Breast epithelium (tissue), 4 donors: ENCODE measurements at places on chromosomes 2 and 18. TPM values are rescaled to one million over a fixed set of nuclear protein-coding genes. Genes with fewer than 3 reads are reported as not detected.
A peak's percentile ranks its signal among the peaks of the same experiment; 100 is the strongest.

The IRS1 gene
- 48.3 TPM for total RNA-seq

The CMPK2 gene
- total RNA-seq = 3.3 TPM

DNA sequence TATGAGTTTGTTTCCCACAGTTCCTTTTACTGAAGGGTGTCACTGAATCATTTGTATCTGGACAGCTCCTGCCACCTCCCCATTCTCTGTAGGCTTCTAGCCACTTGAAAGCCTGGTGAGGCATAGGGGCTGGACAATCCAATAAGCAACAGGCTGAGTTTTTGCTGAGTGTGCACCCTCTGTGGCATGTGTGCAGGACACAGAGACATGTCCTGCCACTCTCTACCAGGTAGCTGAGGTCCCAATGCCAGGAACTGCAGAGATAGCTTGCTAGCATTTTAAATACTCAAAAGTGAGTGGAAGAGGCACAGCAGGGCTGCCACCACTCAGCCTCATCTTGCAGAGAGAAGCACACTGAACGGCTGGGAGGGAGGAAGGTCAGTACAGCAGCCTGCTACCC is 77.2 kb upstream of the TFCP2L1 start:
- no peak for DNase-seq
- H3K36me3 ChIP-seq = no peaks in the 10 kb centered on the region
- H3K27me3 ChIP-seq = no peaks in the 10 kb centered on the region
- H3K4me3 ChIP-seq = no peak overlapping the region
- no peaks in the 10 kb centered on the region for H3K4me1 ChIP-seq

The EPB41L3 gene
- 178 TPM for total RNA-seq

DNA sequence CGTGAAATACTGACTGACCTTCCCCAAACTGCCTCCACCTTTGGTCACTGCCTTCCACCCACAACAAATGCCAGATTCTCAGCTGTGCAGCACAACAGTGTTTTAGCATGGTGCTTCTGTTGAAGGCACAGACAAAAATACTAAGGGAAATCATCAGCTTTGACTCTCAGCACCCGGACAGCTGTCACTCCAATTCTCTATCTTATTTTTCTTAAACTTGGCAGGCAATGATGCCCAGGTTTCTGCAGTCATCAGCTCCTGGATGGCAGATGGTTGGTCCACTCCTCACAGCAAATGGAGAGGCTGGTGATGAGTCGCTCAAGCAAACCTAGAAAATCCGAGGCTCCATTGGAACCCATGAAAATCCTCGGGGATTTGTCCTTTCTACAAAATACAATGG is 2.9 kb upstream of the FAM124B start:
- no peaks in the 10 kb centered on the region for H3K4me1 ChIP-seq
- H3K27ac ChIP-seq = no peak overlapping the region

The PLEKHM3 gene
- 35.0 TPM for total RNA-seq

The SERPINB12 gene
- total RNA-seq = not detected

GRCh38 chr2:231479455-231479854 is 15.2 kb upstream of the NCL start:
- H3K27me3 ChIP-seq = no peaks in the 10 kb centered on the region
- no peak for DNase-seq
- H3K4me3 ChIP-seq = no peak overlapping the region
- H3K36me3 ChIP-seq = no peaks in the 10 kb centered on the region
- no peaks in the 10 kb centered on the region for H3K4me1 ChIP-seq

DNA sequence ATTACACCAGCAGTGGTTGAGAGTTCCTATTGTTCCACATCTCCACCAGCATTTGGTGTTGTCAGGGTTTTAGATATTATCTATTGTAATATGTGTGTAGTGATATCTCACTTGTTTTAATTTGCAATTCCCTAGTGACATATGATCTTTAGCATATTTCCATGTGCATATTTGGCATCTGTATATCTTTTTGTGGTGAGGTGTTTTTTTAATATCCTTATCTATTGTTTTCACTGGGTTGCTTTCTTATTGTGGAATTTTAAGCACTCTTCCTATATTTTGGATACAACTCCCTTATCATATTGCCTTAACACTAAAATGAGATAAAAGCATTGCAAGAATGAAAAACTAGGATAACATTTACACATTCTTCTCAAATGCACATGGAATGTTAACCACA is 453.9 kb upstream of the FSIP2 start:
- H3K27ac ChIP-seq = no peak overlapping the region
- no peak for DNase-seq
- no peaks in the 10 kb centered on the region for H3K27me3 ChIP-seq
- H3K36me3 ChIP-seq = no peaks in the 10 kb centered on the region
- no peak overlapping the region for H3K4me3 ChIP-seq

DNA sequence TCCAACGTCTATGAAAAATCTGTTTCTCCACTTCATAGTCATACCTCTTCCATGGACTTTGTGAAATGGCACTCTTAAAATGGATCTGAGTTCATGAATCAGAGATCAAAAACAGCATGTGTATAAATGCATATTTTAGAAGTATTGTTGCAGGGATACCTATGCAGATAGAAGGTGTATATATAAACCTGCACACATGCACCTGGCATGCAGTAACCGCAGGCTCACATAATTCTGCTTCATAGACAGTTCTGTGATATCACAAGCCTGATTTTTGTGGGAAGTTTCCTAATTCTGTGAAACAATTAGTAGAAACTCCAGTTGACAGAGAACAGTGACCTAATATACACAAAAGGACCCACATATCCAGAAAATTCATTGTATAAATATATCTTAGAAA is 421.7 kb downstream of the TGIF1 start:
- H3K27ac ChIP-seq = no peak overlapping the region
- no peaks in the 10 kb centered on the region for H3K36me3 ChIP-seq
- H3K4me1 ChIP-seq = no peaks in the 10 kb centered on the region
- no peak overlapping the region for H3K4me3 ChIP-seq
- DNase-seq = no peak

- DNase-seq = no peak
- H3K4me3 ChIP-seq = no peak overlapping the region
- no peaks in the 10 kb centered on the region for H3K4me1 ChIP-seq
- no peaks in the 10 kb centered on the region for H3K36me3 ChIP-seq
- H3K27ac ChIP-seq = no peak overlapping the region
These were observed 30.0 kb downstream of the EEF1B2 start for GRCh38 chr2:206189691-206190090.

DNA sequence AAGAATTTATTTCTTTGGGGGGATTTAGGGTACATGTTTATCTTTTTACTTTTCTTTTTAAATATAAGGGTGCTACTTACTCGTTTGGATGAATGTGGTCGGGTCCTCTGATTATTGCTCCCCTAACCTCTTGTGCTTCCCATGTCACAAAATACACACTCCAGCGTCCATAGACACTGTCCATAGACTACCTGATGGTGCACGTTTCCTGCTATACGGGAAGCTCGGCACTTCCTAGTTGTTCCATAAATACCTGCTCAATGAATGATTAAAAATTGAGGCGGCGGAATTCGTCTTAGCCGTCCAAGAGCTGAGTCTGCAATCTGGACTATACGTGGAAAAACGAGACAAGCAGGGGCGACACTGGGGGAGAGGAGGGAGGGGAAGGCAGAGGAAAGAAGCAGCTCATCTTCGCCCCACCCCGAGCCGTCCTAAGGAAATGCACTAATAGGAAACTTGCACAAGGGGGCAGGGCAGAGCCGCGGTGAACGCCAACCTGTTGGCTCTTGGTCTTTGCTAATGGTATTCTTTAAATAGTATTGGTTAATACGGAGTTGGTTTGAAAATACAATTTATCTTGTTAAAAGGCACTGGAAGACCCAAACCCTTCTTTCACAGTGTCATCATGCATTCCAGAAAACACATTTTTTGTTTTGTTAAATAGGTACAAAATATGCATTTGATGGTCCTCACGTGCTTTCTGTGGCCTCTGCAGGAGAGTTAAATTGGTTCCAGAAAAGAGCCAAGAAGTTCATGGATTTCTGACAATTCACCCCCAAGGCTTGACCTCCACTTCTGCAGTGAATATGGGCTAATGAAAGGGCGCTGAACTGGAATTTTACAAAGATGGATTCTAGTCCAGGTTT is 73.0 kb upstream of the KCTD1 start:
- no peak for DNase-seq
- no peaks in the 10 kb centered on the region for H3K36me3 ChIP-seq
- H3K27ac ChIP-seq = no peak overlapping the region
- H3K27me3 ChIP-seq = no peaks in the 10 kb centered on the region

GRCh38 chr2:143258126-143258892 is 129.1 kb downstream of the ARHGAP15 start:
- DNase-seq = no peak
- no peaks in the 10 kb centered on the region for H3K4me1 ChIP-seq
- no peaks in the 10 kb centered on the region for H3K27me3 ChIP-seq
- no peak overlapping the region for H3K27ac ChIP-seq

GRCh38 chr2:212646698-212647366 is 108.2 kb upstream of the ERBB4 start:
- no peak overlapping the region for H3K27ac ChIP-seq
- H3K36me3 ChIP-seq = no peaks in the 10 kb centered on the region
- DNase-seq = no peak
- H3K4me1 ChIP-seq = no peaks in the 10 kb centered on the region
- no peaks in the 10 kb centered on the region for H3K27me3 ChIP-seq

DNA sequence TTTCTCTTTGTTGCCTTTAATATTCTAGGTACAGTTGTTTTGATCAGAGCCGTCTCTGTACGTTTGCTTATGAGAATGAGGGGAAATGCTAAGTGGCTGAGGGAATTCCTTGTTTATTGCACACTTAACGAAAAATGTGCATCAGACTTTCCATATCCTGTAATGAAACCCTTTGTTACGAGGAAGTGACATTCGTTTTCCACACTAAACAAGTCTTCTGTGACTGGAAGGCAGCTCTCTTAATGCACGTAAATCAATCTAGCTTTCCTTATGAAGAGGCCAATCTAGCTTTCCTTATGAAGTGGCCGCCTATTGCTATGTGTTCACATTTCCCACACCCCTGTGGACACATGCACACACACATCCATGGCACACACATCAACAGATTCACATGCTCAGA is 186.2 kb downstream of the SNTG2 start:
- no peak overlapping the region for H3K27ac ChIP-seq
- H3K36me3 ChIP-seq = no peaks in the 10 kb centered on the region
- H3K4me1 ChIP-seq = no peaks in the 10 kb centered on the region
- H3K27me3 ChIP-seq = peaks cover 4% of the 10 kb centered on the region

GRCh38 chr2:66032226-66032775 is 402.6 kb upstream of the MEIS1 start:
- H3K4me3 ChIP-seq = no peak overlapping the region
- DNase-seq = no peak

DNA sequence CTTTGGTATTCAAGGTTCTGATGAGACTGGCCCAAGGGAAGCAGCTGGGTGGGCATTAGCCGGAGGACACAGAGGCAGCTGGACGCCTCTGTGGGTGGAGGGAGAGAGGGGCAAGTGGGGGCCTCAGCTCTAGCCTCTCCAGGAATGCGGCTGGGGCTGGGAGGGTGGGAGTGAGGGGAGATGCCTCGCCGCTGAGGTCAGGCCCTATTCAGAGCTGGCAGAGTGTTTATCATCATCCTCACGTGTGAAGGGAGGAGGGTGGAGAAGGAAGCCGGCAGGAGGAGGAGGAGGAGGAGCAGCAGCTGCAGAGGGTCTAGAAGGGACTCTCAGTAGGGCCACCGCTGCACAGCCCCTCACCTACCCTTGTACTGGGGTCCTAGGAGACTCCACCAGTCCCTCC is 43.1 kb downstream of the TNS1 start:
- no peaks in the 10 kb centered on the region for H3K36me3 ChIP-seq
- H3K27me3 ChIP-seq = no peaks in the 10 kb centered on the region
- H3K4me1 ChIP-seq = no peaks in the 10 kb centered on the region
- DNase-seq = peak; percentile 15
- H3K27ac ChIP-seq = peak overlapping the region; percentile 17

GRCh38 chr2:188473306-188473705 is 181.6 kb downstream of the GULP1 start:
- H3K36me3 ChIP-seq = no peaks in the 10 kb centered on the region
- no peaks in the 10 kb centered on the region for H3K4me1 ChIP-seq
- DNase-seq = no peak
- H3K4me3 ChIP-seq = no peak overlapping the region

The SLC30A3 gene
- total RNA-seq = 0.33 TPM

- no peaks in the 10 kb centered on the region for H3K36me3 ChIP-seq
- H3K27ac ChIP-seq = no peak overlapping the region
- H3K4me3 ChIP-seq = no peak overlapping the region
- no peaks in the 10 kb centered on the region for H3K27me3 ChIP-seq
- no peaks in the 10 kb centered on the region for H3K4me1 ChIP-seq
- no peak for DNase-seq
These were observed 100.8 kb upstream of the KCTD1 start for GRCh38 chr18:26649193-26649543.

The HDLBP gene
- 339 TPM for total RNA-seq

GRCh38 chr2:96501886-96502810 is 3.0 kb downstream of the NEURL3 start:
- H3K36me3 ChIP-seq = no peaks in the 10 kb centered on the region
- peak overlapping the region; percentile 10 for H3K27ac ChIP-seq
